ENCODE measurements at places on chromosomes 2 and 18.

DNA sequence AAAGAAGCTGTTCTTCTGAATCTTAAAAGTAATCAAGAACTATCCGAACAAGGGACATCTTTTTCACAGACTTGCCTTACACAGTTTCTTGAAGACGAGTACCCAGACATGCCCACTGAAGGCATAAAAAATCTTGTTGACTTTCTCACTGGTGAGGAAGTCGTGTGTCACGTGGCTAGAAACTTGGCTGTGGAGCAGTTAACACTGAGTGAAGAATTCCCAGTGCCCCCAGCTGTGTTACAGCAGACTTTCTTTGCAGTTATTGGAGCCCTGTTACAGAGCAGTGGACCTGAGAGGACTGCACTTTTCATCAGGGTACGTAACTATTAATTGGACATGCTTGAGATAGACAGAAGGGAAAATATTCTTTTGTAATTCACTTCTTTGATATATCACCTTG lies 2.4 kb downstream of the MRPL44 start:
- DNase-seq = no peak

DNA sequence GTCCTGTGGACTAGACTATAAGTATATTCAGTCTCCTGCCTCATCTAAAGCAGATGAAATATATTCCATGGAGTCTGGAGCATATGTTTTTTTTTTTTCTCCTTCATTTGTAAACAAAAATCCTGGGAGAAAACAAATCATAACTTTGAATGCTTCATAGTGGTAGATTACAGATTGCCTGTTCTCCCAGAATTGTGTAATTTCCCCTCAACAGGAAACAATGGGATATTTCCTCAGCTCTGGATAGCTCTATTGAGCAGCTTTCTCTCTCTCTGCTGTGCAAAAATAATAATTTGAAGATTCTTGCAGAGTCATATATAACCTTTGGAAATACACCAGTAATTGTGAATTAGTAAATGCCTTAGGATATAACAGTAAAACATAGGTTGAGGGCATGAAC lies 1406.6 kb upstream of the ACVR2A start:
- DNase-seq = no peak

DNA sequence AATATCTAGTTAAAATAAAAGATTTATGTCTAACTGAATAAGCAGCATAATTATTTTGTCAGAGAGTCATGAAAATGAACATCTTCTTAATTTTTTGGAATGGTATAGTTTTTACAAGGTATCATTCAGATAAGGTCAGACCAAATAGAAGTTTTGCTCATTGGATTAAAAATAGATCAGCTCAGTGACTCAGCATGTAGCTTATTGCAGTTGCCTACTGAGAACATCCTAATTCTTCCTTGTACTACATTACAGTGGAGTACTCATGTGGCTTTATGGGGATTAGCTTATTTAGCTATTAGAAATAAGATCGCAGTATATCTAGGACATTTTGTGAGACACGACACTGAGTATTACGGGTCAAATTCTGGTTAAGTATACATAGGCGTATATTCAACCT lies 38.2 kb upstream of the PPM1B start:
- DNase-seq = no peak

- no peak for DNase-seq
Observed at GRCh38 chr2:62014102-62014501, 108.6 kb downstream of the COMMD1 start.

GRCh38 chr2:25996844-25997243 lies 14.5 kb upstream of the KIF3C start:
- no peak for DNase-seq

GRCh38 chr2:83826577-83826976 lies 632.5 kb downstream of the SUCLG1 start:
- no peak for DNase-seq

- no peak for DNase-seq
Observed at GRCh38 chr2:159164457-159164911, 122.0 kb downstream of the WDSUB1 start.

GRCh38 chr18:13577091-13577697 lies 149.2 kb downstream of the FAM210A start:
- no peak for DNase-seq

GRCh38 chr18:9708057-9708433 lies at the start of gene RAB31:
TSS of gene RAB31 (plus strand) at chr18:9708301. CDS start at chr18:9708406, 105 bp downstream.
- DNase-seq = no peak

DNA sequence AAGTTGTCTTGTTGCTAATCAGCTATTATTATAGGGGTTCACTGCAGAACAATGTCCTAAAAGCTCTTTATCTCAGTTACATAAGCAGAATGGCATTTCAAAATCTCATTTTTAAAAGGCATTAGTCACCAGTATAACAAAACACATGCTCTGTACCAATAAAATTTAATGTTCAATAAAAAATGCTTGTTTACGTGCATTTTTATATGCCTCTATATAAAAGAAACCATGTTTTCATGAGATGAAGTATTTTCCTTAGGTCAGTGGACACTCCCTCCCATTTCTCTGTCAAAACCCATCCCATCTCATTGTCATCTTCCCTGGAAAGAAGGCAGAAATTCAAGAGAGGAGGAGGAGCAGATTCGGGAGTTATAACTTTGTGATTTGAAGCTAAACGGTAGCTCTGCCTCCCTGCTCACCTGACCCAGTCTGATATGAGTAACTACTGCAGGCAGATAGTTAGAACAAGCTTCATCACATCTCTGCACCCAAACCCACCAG lies 231.9 kb upstream of the SIX2 start:
- no peak for DNase-seq

- DNase-seq = no peak
Observed at GRCh38 chr2:86778957-86779356, 11.8 kb downstream of the CD8A start.

DNA sequence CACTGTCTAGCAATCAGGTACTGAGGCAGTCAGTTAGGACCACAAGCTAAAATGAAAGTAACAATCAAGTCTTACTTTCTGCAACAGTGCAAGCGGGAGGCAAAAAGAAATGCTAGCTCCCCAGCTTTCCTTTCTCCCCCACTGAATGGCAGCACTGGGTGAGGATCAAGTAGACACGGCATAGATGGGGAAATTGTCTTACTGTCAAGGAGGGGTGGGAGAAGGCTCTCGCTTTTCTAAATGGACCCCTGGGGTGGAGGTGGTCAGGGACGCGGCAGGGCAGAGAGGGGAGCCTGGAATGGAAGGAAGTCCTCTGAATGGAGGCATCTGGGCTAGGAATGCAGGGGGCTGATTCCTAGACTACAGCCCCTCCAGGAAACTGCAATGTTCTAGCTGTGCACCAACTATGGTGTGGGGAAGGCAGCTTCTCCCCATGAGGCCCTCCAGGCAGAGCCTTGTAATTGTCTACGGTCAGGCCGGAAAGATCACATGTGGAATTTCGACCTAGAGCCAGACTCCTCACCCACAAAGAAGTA lies 24.3 kb downstream of the METTL8 start:
- DNase-seq = no peak

GRCh38 chr2:185147361-185147760 lies 549.0 kb downstream of the ZNF804A start:
- no peak for DNase-seq

DNA sequence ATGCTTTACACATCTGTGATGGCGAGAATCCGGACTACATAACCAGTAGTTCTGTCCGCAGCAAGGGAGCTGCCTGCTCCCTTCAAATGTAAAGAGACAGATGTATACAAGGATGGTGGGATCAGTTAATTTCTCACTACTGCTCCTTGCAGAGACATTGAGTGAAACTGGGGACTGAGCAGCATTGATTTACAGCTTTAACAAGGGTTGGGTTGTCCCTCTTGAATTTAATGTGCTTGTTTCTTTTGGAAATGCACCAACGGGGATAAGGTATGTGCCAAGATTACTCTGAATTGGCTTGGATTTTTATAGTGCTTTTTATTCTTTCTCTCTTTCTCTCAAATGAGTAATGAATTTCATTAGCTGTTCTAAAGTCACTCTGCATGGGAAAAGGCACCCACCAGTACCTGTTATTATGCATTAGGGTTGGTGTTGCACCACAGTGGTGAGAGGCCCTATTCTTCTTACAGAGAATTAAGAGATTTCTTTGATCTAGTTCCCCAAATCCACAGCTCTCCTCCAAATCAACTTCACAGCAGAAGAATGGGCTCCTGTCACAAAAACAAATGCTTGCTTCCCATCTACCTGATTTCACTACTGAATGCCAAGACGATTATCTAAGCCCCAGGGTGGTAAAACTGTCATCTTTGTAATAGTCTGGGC lies 107.6 kb downstream of the DOCK10 start:
- no peak for DNase-seq

- DNase-seq = no peak
Observed at GRCh38 chr2:55498582-55498981, 20.9 kb upstream of the CFAP36 start.

DNA sequence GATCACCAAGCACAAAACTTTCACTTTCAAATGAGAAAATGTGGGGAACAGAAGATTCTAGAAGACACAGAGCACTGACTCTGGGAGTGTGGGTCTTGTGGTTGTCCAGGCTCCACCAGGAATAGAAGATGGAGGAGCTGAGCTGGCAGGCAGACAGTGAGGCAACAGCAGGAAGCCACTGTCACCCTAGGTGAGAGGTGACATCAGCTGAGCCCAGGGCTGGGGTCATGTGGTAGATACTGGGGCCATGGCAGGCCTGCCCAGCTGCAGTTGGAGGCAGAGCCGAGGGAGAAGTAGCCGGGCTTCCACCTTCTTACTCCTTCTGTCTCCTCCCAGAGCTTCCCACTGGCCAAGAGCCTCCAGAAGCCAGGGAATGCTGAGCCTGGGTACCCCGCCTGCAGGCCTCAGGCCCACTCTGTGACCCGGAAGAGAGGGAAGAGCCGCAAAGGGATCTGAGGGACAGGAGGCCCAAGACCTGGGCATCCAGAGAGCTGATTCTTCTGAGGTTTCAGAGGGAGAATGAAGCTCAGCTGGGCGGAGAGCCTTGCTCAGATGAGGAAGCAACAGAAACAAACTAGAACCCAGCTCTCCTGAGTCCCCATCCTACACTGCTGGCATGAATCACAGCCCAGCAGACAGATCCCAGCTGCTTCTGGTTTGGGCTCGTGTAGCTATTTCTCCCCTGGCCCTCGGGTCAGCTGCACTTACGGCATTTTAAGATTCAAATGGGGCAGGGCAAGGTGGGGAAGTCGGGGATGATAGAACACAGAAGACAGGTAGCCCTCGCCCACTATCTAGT lies 39.8 kb upstream of the ASAP2 start:
- DNase-seq = no peak

- DNase-seq = no peak
Observed at GRCh38 chr18:79588636-79589481, 90.7 kb upstream of the CTDP1 start.

- DNase-seq = no peak
Observed at GRCh38 chr2:147623328-147623727, 221.5 kb upstream of the ACVR2A start.

DNA sequence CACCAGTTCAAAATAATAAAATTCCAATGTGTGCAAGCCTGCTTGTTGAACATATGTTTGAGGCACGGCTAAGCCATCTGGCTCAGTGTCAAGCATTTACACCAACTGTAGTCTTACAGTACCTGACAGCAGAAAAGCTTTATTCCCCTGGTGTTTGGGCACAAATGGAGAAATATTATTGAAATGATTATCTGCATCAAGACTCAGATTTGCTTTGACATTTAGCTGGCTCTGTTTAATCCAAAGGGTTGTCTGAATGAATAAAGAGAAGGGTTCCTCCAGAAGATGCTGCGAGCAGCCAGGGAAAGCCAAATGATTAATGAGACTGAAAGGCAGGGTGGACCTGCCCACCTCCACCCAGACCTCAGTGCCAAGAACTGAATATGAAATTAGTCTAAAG lies 393.2 kb upstream of the GALNT5 start:
- DNase-seq = no peak

DNA sequence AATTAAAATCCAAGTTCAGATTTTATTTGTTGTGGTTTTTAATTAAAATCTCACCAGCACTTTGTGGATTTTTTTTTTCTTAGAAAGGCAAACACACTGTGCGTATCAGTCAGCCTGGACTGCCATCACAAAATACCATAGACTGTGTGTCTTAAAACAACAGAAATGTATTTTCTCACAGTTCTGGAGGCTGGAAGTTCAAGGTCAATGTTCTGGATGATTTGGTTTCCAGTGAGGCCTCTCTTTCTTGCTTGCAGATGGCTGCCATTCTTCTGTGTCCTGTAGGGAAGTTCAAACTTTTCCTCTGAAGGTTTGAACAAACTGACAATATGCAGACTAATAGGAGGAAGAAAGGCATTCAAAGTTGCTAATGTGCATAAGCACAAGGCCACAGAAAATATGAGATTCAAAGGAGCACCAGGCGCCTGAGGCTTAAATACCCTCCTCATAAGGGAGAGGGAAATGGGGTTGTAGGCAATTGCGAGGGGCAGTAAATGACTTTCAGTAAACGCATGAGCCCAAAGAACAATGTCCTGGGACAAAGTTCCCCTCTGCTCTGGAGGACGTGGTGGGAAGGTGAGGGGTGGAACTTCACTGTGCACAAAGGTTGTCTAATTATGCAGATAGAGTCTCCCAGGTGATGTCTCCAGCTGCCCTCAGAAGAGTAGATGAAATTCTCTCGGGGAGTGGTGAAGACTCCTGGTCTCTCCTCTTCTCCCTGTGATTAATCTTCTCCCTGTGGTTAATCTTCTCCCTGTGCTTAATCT lies 26.5 kb upstream of the KCNF1 start:
- no peak for DNase-seq

GRCh38 chr2:104447831-104448434 lies 406.0 kb upstream of the POU3F3 start:
- DNase-seq = no peak

- DNase-seq = no peak
Observed at GRCh38 chr2:233436191-233436581, 81.9 kb downstream of the DGKD start.

GRCh38 chr18:75269124-75269680 lies 58.6 kb downstream of the TSHZ1 start:
- no peak for DNase-seq

- no peak for DNase-seq
Observed at GRCh38 chr2:186308347-186308746, 177.7 kb upstream of the ZC3H15 start.

DNA sequence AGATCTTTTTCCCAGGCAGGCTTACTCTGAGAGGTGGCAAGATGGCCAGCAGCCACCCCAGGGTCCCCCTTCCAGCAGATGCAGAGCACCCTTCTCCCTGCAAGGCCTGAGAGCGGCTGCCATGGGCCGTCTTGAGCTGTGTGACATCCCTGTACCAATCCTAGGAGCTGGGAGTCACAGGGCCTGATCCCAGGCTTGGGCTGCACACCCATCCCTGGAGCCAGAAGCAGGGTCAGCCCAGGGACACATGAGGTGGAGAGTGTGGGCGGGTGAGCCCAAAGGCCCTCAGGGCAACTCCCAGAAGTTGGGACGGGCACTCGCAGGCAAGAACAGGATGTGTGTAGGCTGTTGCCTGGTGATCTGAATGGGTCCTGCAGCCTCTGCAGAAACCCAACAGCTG lies 40.5 kb downstream of the CROCC2 start:
- DNase-seq = no peak

- no peak for DNase-seq
Observed at GRCh38 chr18:13892098-13892497, 23.2 kb downstream of the MC2R start.

GRCh38 chr2:112074506-112074905 lies 19.4 kb downstream of the TMEM87B start:
- DNase-seq = no peak

GRCh38 chr2:225510796-225511195 lies 111.3 kb downstream of the NYAP2 start:
- DNase-seq = no peak

GRCh38 chr2:1501038-1501851 lies 88.0 kb downstream of the TPO start:
- DNase-seq = no peak

Measured in stimulated activated CD4-positive, alpha-beta T cell treated with anti-CD3 and anti-CD28 coated beads, Interleukin-1b, Interleukin-23, amount 100 ng/mL, for 1 hour (primary cell).